ENCODE measurements at places on chromosomes 3 and 15.

DNA sequence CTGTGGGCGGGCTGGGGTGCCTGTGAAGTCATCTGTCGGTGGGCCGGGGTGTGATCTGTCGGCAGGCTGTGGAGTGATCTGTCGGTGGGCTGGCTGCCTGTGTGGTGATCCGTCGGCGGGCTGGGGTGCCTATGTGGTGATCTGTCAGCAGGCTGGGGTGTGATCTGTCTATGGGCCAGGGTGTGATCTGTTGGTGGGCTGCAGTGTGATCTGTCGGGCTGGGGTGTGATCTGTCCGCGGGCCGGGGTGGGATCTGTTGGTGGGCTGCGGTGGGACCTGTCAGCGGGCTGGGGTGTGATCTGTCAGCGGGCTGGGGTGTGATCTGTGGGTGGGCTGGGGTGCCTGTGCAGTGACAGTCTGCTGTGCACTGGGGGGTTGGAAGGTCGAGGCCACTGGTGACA lies 204.5 kb downstream of the XXYLT1 start:
- DNase-seq: no peak

DNA sequence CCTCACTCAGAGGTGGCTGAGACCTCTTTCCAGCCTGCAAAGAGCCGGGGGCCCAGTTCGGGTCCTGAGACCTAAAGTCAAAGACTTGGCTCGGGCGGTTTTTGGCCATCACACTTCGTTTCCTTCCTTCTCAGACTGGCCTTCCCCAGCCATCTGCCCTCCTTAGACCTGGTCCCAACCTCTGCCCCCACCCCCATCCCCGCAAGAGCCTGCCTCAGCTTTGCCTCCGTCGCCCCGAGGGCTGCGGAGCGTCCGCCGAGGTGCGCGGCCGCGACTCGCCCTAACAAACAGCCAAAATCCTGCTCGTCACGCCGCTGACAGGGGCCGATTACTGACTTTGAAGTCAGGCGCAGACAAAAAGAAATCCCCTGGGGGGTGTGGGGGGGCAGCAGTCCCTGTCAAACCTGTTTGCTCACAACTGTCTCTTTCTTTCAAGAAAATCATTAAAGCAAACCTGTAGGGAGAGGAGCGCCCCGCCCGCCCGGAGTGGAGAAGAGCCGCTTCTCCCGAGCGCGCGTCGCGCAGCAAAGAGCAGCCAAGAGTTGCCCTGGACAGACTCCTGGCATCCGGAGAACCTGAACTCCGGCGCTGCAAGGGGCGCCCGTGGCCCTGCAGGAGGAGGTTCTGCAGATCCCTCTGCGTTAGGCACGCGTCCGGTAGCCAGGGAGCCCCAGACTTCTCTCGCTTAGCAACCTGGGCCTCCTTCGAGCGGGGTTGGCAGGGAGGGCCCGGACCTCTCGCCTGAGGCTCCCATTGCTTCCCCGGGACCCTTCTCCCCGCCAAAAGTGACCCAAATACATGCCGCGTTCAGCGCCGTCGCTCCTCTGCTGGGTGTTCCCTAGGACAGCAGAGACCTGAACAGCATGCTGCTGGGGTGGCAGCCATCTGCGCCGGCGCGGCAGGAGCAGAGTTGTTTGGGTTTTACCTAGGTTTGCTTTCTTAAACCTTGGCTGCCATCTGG lies 4.5 kb downstream of the SOX14 start:
- DNase-seq: no peak

DNA sequence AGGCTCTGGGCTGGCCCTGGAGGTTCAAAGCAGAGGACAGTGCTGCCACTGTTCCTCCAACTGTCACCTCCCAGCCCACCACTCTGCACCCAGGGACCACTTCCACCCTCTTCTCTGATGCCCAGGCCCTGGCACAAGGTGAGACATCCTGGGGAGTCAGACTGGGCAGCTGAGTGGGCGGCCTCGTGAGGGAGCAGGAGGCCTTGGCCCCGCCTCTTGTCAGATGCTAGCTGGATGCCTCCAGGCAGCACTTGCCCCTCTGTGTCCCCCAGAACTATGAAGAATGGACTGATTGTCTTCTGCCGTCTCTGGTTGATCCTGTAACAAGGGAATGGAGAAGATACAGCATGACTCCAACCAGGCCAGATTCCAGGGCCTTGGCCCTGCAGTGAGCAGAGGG lies 191.0 kb upstream of the LINGO1 start:
- no peak for DNase-seq

- DNase-seq: no peak
Observed at GRCh38 chr3:123067689-123068600, 1.1 kb downstream of the PDIA5 start.

Data from GDM1 (cell line).